ENCODE measurements at places on chromosomes 6 and 20.

- no peak for DNase-seq
Observed at GRCh38 chr20:25248786-25249172, 894 bp downstream of the PYGB start.

DNA sequence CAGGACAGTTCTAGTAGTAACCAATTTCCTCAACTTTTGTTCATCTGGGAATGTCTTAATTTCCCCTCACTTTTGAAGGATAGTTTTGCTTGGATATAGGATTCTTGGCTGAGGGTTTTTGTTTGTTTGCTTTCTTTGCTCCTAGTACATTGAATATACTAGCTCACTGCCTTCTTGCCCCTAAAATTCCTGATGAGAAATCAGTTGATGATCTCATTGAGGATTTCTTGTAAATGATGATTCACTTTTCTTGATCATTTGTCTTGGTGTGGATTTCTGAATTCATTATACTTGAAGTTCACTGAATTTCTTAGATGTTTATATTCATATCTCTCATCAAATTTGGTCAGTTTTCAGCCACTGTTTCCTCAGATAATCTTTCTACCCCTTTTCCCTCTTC, 49.1 kb upstream of the PRDM1 start:
- DNase-seq = no peak

- DNase-seq = no peak
Observed at GRCh38 chr6:659716-660581, 3.0 kb upstream of the HUS1B start.

DNA sequence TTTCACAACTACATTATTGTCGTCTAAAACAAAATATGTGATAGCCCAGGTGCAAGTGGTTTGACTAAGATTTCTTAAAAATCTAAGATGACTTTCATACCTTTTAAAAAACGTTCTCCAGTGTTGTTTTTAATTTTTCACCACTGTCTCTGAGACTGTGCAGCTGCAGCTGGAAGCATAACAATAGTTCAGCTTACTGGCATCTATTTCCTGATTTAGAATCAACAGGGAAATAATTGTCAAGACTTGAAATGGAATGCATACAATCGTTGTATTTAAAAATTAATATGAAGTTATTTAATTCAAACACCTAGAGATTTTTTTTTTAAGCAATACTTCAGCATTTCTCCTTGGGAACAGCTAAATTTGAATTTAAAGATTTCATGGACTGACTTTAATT, 982.0 kb upstream of the EPHA7 start:
- no peak for DNase-seq

DNA sequence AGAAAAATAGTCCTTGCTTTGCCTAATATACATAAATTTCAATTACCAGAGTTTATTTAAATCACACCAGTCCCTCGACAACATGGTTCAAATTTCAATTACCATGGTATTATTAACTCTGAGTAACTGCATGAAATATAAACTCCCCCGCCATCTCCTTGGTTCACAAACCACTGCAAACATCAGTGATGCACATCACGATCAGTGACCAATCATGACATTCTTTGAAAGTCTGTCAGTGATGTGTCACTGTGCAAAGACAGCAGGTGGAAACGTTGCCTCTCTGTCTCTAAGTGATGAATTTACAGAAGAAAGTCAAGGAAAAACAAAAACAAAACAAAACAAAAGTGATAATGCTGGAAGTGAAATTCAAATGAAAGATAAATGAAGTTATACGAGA, 86.7 kb downstream of the TASP1 start:
- DNase-seq = no peak

DNA sequence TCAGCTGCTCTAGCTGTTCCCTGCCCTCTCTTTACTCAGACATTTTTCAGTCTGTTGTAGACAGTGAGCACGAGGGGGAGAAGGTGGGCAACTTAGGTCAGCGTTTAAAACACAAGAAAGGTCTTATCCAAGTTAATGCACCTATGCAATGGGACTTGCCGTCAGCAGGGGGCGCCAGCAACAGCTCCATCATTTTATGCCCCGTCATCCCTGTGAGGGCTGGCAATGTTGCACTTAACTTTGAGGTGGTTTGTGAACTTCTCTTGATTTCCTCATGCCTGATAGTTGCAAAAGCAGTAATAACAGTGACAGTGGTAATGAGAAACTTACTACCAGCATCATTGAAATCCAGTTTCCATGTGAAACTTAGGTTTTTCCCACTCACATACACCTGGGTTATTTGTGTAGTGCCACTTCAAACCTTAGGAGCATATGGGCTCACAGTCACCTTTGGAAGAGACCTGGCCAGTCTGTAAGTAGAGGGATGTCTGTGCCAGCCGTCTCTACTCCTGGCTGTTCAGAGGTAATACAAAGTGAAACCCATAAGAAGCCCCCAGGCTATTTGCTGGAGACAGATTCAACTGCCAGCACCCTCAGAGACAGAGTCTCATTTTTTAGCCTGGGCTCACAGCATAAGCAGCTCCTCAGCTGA, 44.9 kb upstream of the ID1 start:
- DNase-seq = peak; percentile 90

GRCh38 chr20:21102603-21103311, 3.4 kb downstream of the LINC00237 start:
- peak; percentile 44 for DNase-seq

- no peak for DNase-seq
Observed at GRCh38 chr6:1170794-1171193, 141.1 kb upstream of the FOXQ1 start.

DNA sequence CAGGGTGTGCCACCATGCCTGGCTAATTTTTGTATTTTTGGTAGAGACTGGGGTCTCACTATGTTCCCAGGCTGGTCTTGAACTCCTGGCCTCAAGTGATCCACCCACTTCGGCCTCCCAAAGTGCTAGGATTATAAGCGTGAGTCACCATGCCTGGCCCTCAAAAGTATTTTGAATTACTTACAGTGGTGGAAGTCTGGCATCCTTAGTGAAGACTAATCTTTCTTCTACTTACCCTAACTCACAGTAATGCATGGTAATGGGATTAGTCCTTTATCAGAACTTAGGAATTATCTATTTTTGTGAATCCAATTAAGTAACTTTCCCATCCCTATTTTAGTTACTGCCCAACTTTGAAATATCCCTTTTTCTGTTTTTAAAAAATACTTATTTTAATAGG, 3.9 kb downstream of the RWDD1 start:
- DNase-seq = no peak

GRCh38 chr20:13283869-13284829, 63.1 kb downstream of the ISM1 start:
- no peak for DNase-seq

- DNase-seq = no peak
Observed at GRCh38 chr20:46573234-46573633, 22.8 kb upstream of the OCSTAMP start.

- no peak for DNase-seq
Observed at GRCh38 chr20:8652396-8652795, 416.5 kb upstream of the PLCB4 start.

DNA sequence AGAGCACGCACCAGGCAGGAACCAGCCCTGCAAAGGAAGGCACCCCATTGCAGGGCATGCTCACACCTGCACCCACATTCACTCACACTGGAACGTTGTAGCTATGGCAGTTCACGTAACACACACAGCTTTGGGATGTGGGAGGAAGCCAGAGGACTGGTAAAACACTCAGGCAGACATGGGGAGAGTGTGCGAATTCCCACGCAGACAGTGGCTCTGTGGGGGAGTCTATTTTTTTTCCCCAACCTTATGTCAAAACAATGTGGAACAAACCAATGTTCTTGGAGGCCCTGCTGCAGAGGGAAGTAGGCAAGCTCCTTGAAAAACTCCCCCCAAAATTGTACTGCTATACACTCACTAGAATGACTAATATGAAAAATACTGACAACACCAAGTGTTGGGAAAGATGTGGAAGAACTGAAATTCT, 91.0 kb downstream of the PPP1R14C start:
- no peak for DNase-seq

- peak; percentile 28 for DNase-seq
Observed at GRCh38 chr6:161226009-161226964, 47.6 kb downstream of the AGPAT4 start.

GRCh38 chr20:36010825-36011224, 42.4 kb downstream of the CNBD2 start:
- DNase-seq = no peak

- DNase-seq = no peak
Observed at GRCh38 chr6:105596284-105596755, 193.4 kb upstream of the PREP start.

DNA sequence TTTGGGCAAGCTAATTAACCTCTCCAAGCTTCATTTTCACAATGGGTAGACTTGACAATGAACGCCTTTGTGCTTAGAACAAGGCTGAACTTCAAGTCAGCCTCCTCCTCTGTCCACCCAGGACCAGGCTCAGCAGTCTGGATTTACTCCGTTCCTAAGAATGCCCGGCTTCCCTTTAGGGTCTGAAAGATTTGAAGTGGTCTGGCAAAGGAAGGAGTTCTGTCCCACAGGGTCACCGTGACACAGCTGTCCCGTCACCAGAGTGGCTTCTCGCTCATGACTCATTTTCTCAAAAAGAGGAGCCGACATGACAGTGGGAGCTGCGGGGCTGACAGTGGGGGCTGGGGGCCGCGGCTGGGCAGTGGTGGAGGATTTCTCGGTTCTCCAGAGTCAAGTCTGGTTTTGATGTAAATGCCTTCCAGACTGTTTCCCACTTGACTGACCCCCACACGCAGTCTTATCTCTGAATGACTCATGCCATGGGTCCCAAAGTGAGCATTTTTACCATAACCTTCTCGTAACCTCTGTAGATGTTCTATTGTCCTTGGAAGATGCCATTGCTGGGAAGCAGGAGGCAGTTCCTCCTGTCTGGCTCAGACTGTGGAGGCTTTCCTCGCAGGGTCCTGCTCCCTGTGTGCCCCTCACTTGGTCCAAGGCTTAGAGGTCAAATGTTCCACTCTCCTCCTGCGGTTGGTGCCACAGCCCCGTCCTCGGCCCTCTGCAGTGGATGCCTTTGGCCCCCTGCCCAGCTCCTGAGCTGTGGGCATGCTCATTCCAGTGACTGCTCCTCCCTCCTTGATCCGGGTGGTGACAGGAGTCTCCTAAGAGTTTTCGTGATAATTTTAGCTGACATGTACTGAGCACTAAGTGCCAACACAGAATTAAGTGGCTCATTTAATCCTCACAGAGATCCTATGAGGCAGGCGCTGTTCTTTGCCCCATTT, 253.1 kb downstream of the FNDC1 start:
- no peak for DNase-seq

DNA sequence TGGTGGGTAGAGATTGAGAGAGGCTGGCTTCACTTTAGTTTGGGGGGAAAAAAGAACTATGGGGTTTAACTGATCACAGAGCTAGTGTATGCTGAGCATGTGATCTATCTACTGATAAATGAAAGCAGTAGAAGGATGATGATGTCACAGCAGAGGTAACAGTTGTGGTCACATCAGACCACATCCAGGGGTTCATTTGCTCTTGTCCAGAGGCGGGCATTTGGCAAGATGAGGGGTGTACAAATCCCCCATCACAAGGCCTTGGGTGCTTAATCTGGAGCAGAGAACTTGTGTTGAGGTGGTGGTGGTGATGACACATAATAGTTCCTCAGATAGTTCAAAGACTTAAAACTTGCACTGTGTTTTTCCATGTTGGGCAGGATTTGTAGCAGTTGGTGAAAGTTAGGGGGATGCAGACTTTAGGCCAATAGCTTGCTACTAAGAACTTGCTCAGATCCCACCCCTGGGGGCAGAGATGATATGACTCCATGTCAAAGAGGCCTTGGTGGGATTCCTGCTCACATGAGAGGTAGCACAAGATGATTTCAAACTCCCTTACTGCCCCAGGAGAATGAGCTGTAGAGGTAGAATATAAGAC, 63.4 kb downstream of the PRDM1 start:
- DNase-seq = no peak

- DNase-seq = no peak
Observed at GRCh38 chr6:105515054-105515453, 112.2 kb upstream of the PREP start.

- no peak for DNase-seq
Observed at GRCh38 chr20:62728781-62729300, 20.2 kb downstream of the NTSR1 start.

DNA sequence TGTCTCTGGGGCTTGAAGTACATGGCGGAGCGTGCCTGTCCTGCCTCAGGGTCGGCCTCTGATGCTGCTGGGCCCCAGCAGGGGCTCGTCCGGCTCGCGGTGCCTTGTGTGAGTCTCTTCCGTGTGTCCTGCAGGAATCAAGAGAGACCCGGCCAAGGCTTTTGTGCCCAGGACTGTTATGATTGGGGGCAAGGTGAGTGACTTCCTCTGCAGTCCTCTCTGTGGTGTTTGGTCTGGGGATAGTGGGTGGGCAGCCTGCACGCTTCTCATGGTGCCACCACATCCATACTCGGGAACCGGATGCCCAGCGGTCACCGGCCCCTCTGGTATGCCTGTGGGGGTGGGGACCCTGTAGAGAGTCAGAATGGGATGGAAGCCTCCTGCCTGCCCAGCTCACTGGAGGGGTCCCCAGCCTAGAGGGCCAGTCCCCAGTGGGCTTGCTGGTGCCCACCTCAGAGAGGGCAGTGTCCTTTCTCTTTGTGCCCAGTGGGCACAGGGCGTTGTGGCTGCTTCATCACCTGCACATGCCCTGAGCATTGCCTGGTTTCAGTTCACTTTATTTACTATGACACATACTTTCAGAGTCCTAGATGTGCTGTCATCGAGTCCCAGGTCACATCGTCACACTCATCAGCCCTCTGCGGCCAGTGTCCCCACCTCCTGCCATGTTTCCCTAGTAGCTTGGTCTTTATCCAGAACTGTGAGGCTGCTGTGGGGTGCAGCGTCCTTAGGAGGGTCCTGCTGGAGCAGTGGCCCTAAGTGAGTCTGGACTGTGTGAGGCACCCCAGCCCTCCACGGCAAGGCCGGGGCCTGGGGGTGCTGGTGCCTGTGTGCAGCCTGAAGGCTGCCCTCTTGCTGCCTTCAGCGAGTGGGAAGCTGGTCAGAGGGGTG, 40.7 kb downstream of the PYGB start:
- no peak for DNase-seq

- DNase-seq = no peak
Observed at GRCh38 chr6:45955597-45955996, 60.1 kb downstream of the CLIC5 start.

GRCh38 chr20:50628332-50628731, 63.0 kb downstream of the RIPOR3 start:
- DNase-seq = no peak

GRCh38 chr20:9399322-9399721, 115.1 kb upstream of the LAMP5 start:
- no peak for DNase-seq
